ENCODE measurements at places on chromosomes 13 and 19.

DNA sequence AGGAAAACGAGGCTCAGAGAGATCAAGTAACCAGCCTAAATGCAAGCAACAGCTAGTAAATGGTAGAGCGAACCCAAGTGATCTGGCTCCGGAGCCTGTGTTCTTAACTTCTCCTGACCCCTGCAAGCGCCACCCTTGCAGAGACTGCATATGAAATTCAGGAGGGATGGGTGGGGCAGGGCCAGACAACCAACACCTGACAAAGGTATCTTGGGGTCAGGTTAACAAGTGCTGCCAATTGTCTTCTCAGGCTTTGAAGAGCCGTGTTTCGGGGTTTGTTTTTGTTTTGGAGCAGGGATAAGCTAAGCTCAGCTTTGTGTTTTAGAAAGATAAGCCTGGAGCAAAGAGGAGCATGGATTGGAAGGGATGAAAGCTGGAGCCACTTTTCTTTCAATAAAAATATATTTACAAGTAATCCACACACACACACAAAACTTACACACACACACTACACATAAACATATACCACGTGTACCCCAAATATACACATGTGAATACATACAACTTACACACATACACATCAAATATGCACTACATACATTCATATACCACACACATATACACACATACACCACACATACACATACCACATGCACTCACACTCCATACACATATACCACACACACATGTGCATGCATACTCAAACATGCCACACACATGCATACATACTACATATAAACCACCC, 722.0 kb downstream of the DIAPH3 start:
- no peak for DNase-seq

GRCh38 chr19:28634837-28635236, 578.1 kb downstream of the UQCRFS1 start:
- no peak for DNase-seq

DNA sequence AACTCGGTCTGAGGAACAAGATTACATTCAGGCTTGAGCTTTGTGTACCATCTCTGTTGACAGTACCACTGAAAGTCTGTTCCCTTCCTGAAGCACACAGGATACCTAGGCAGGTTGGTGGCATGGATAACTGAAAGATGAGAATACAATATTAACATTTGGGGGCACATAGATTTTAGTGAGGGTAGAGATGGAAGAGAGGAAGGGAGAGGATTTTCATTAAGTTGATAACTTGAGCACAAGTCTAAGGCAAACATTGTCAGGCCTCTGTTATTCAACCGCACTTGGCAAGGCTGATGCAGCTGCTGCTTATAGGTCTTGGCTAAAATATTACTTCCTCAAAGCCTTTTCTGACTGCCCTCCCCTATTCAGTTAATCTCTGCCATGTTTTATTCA, 10.9 kb downstream of the MIR17HG start:
- DNase-seq, result no peak

GRCh38 chr19:33192010-33192409, 2.1 kb upstream of the LRP3 start:
- DNase-seq, result no peak

DNA sequence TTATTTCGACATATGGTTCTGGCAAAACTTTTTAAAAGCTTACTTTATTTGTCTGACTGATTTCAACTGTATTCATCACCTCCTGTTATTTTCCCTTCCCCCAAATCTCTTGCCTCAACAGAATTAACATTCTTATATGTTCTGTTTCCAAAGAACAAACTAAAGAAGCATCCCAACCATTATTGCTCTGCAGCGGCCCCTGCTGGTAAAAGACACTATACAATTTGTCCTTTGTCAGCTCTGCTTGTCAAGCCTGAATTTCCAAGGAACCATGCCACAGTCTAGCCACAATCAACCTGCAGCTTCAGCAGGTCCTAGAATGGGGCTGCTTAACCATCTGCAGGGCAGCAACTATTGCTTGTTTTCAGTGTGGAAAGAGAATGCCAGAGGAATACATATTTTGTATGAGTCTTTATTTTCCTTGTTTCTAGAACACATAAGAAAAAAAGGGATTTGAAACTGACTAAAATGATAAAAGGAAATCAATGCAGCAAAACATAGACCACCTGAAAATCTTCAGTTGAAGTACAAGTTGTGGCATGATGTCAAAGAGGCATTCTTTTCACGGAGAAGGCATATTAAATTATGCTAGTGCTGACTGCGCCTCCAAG, 845.3 kb downstream of the DIAPH3 start:
- DNase-seq, result peak; percentile 50

DNA sequence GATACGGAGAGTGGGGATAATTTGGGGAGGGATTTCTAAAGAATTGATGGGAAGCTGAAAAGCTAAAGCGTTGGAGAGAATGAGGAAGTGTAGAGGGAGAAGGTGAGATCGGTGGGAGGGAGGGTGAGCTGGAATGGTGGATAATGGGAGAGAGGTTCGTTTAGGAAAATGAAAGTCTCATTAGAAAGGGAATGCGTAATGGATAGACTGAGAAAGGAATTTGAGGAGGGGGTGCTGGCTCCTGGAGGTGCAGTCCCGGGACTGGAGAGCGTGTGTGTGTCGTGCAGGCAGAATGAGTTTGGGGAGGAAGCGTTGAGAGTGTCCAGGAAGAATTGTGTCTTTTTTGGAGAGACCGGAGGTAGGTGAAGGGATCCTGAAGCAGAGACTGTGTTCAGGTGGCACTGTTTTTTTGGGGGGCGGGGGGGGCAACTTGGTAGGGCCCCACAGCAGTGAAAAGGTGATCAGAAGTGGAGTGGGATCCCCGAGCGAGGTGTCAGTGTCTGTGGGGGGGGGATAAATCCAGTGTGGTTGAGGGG, 1.4 kb downstream of the ACTN4 start:
- peak; percentile 36 for DNase-seq
